ENCODE measurements at places on chromosomes 6 and 20.
A peak's percentile ranks its signal among the peaks of the same experiment; 100 is the strongest.

DNA sequence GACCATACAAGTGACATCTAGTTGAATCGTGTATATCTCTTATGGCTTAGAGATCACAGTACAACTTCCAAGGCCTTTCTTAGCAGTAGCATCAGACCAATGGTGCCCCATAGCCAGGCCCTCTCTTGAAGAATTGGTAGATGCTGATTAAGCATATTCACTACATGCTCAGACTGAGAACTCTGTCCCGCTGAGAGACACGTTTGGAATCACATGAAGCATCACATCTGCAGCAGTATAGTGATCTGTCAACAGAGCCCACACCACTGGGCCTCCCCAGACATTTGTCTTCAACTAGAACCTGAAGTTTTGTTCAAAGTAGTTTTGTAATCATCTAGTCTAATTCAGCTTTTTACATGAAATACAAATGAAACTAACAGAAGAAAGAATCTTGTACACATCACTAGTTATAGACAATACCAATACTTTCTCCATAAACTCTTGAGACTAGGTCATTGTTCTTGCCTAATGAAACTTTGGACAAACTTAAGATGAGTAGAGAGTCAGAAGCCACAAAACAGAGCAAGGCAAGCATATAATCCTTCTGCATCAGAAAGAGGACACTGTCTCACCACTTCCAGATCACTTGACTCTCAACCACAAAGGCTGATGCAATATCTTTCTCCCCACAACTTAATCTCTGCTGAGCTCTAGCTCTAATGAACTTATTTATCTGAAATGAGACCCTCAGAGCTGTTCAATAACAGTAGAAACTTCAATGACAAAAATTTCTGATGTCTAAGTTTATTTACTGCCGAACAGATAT, 182.7 kb downstream of the TBX18 start:
- no peak for DNase-seq

- no peak for DNase-seq
These were observed 37.0 kb upstream of the IER3 start for GRCh38 chr6:30781395-30781742.

- no peak for DNase-seq
These were observed 46.5 kb downstream of the RRBP1 start for GRCh38 chr20:17635332-17636244.

GRCh38 chr6:18326001-18326400, 61.1 kb upstream of the RNF144B start:
- DNase-seq, result no peak

DNA sequence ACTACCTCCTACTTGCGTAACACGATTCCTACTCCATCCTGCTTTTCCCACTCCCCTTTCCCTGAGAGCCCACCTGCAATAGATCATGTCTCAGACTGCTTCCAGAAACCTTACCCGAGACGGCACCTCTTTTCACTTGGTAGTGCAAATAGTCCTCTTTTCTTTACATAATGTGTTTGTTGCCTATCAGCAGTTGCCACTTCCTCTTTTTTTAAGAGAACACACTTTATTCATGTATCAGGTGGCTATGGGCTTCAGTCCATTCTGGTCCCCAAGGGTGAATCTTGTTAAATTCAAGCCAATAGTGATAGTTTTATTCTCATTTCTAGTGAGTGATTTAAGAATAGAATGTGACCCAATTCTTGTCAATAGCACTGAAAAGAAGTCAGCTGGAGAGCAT, 57.7 kb upstream of the FERMT1 start:
- no peak for DNase-seq

DNA sequence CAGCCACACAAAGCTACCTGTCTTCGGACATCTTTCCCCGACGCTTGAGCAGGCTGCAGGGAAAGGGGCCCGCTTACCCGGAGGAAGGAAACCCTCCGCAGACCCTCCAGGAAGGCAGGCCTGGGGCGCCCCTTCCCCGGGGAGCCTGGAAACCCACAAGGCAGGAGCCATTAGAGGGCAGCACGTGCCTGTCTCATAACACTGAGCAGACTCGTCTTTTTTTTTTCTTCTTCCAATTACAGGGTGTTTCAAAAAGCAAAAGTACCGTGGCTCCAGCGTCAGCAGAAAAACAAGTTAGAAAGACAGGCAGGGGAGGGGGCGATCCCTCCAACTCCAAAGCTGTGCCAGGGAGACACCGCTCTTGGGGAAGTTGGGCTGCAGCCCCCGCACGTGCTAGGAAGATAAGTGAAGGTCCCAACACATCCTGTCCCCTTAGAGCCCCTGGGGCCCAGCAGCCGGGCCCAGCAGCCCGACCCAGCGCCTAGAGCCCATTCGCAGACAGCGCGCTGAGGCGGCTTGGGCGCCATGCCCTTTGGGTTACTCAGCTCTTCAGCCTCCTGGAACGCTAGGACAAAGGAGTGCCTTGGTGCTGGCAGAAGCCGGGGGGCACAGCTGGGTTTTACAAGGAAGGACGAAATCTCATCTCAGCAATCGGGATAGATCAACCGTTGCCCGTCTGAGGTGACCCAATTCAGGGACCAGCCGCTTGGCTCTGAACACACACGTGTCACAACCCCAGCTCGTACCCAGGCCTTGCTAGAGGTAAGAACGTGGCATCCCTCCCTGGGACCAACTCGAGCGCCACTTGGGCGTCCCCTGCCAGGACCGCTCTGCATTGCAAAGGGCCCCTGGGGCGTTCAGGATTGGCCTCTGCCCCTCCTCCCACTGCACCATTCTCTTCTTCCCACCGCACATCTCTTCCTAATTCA, 136.3 kb downstream of the LY86 start:
- DNase-seq, result peak; percentile 57

DNA sequence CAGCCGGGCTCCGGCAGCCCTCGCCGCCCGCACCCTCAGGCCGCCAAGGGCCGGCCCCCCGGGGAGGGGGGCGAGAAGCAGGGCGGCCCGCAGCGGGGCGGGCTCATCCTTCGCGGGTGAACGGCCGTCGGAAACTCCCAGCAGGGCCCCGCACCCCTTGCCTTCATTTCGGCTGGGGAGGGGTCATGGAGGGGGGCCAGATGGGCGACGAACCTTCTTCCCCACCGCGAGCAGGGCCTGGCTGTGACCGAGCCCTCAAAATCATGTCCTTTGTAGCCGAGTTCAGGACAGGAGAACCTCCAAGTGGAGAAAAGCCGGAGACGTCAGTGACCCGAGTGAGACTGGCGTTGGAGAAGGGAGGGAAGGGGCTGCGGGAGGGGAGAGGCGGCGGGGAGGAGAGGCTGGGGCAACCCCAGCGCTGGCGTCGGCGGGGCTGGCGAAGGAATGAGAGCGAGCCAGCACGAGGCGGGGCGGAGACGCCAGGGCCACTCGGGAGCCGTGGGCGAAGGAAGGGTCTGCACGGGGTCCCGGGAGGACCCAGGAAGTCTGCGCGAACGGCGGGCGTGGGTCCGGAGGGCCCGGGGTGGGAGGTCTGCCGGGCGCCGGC, 571 bp upstream of the FOXC1 start:
- no peak for DNase-seq

DNA sequence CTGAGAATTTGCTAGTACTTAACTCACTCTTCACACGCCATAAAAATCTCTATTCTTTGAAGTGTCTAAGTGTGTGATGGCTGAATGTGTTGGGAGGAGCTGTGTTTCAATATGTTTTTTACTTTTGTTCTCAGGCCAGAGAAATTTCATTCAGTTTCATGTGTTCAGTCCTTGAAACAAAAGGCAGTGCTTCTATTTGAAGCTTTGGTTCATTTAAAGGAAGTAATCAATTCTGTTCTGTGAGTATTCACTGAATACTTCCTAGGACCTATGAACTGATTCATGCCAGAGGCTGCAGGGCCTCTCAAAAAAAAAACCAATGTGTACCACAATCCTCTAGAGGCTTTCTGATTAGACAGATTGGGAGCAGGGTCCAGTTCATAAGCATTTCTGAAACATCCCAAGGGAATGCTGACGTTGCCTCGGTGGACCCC, 12.4 kb upstream of the F13A1 start:
- no peak for DNase-seq

DNA sequence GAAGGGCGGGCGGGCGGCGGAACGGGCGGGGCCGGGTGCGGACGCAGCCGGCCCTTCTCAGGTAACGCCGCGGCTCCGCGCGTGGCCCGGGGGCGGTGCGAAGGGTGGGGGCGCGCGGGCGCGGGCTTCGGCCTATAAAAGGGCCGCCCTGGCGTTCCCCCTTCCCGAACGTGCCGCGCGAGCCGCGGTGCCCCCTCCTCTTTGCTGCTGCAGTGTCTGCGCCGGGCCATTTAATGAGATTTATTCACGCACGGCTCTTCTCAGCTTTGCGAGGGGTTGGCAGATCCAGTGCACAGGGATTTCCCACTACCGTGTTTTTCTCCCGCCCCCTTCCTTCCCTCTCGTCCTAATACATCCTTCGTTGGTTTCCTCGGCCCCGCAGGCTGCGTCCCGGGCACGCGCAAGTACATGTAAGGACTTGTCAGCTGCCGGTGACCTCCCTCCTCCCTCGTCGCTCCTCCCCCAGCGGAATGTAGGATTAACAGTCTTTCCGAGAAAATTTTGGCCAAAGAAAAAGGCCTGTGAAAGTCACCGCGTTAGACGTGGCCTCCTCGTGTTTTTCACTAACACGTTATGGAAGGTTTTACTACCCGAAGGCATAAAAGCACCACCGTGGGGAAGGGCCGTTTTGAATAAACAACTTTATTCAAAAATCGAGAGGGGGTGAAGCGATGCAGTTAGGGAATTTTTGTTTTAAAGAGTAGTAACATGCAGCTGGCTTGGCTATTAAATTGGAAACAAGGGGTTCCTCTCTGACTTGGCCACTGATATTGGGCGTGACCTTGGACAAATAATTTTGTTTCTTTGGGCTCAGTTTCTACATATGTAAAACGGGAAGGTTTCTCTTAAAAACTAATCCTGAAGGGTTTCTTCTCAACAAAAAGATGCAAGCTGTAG, 966 bp upstream of the REV3L start:
- peak; percentile 86 for DNase-seq

DNA sequence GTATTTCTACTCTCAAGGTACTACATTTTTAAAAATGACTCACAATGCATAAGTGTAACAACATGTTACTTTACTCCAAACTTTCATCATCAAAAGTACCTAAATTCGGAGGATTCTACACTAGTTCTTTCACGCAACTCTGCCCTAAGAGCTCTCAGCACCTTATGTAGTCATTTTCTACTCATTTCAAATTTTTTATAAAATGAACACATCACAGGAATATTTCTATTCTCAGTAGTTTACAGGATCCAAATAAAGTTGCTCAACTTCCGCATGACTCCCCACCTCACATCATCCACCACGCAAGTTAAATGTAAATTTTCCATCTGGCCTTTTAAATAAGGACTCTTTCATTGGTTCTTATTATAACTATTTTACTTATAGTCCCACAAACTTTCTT, 344.9 kb upstream of the MANEA start:
- no peak for DNase-seq

GRCh38 chr20:2470423-2471193, at the start of gene SNRPB:
SNRPB (minus strand) TSS chr20:2470789; CDS start chr20:2470690, 99 bp downstream.
- peak; percentile 95 for DNase-seq

- no peak for DNase-seq
These were observed 137.7 kb upstream of the ARMC2 start for GRCh38 chr6:108710551-108710950.

- no peak for DNase-seq
These were observed 25.5 kb upstream of the SMIM26 start for GRCh38 chr20:18541741-18542140.

- DNase-seq, result no peak
These were observed 57.5 kb downstream of the ILRUN start for GRCh38 chr6:34638834-34639736.
